ENCODE measurements at places on chromosomes 5 and 9. TPM values are rescaled to one million over a fixed set of nuclear protein-coding genes. Genes with fewer than 3 reads are reported as not detected.

DNA sequence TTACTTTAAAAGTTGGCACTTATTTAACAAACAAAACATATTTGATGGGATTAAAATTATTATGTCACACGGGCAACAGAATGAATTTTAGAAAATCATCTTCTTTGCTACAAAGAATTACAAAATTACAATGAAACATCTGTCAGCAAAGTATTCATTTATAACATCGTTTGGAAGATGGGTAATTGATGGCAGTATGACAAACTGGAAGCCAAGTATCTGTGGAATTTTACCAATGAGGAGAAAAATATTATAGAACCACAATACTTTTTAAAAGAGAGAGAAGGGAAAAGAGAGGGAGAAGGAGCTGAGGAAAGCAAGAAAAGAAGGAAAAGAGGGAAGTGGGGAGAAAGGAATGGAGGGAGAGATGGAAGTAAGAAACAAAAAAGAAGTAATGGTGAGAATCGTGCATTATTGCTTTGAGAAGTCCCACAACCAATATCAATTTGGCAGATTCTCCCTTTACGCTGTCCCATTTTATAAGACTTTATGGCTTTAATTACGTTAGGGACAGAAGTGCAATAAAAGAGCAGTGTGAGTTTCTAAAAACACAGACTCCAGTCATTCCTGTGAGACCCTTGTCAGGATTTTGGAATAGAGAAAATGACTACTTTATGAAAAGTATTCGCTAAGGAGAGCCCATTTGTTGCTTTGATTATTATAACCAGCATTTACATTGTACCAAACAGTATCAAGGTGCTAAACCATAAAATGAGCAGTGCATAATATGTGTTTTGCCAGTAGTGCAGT lies 76.7 kb downstream of the LURAP1L start:
- no peak for DNase-seq

- DNase-seq, result no peak
Measured at GRCh38 chr9:72836790-72837189, 116.1 kb downstream of the ALDH1A1 start.

GRCh38 chr9:11016081-11016480 lies 403.3 kb upstream of the PTPRD start:
- DNase-seq, result no peak

DNA sequence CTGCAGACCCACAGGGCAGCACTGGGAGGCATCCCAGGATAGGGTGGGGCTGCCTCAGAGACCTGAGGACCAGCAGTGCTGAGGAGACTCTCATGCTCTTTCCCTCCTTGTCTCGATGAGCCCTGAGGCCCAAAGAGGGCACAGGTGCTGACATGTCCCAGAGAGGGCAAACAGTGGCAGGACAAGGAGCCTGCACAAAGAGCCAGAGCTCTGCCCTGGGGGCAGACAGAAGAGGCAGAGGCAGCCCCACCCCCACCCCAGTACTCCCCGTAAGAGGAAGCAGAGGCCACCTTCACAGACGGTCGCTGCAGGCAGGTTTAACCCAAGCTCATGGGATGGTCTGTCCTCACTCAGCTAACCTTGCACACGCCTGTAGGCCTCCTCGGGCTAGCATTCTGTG lies 29.4 kb upstream of the TTLL11 start:
- no peak for DNase-seq

DNA sequence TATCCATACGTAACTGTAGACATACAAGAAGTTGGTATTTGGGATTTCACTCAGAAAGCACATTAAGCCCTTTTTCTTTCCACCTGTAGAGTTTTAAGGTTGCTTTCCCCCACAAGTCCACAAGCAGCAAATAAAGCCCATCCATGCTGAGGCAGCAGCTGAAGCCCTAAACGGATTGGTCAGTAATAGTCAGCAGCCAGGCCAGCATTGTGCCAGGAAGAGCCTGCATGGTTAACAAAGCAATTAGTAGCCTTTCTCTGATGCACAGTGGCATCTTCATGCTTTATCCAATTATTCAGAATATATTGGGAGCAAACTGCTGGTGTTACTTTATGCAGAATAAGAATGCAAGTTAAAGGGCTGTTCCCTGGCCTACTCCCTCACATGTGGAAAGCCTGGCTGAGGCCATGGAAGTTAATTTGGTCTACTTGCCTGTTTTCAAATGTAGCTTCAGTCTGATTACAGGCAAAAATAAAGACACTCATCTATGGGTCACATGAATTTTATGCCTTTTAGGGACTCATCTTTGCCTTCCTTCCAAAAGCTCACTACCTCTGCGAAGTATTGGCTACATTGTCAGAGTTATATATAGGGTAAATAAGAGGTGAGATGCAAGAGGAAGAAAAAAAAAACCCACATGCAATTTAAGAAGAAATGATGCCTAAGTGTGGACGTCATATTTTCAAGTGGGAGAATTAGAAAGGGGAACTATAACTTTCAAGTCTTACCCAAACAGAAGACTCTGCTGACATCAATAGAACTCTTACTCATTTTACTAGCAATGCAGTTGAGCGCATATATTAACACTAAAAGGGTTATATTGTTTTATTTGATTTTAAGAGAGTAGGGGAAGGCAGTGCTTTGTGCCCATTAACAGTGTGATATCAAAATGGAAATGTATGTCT lies 15.9 kb downstream of the EBF1 start:
- no peak for DNase-seq

GRCh38 chr9:10586407-10586806 lies 26.4 kb downstream of the PTPRD start:
- DNase-seq, result no peak

GRCh38 chr9:23683611-23684061 lies 142.4 kb downstream of the ELAVL2 start:
- DNase-seq, result no peak

DNA sequence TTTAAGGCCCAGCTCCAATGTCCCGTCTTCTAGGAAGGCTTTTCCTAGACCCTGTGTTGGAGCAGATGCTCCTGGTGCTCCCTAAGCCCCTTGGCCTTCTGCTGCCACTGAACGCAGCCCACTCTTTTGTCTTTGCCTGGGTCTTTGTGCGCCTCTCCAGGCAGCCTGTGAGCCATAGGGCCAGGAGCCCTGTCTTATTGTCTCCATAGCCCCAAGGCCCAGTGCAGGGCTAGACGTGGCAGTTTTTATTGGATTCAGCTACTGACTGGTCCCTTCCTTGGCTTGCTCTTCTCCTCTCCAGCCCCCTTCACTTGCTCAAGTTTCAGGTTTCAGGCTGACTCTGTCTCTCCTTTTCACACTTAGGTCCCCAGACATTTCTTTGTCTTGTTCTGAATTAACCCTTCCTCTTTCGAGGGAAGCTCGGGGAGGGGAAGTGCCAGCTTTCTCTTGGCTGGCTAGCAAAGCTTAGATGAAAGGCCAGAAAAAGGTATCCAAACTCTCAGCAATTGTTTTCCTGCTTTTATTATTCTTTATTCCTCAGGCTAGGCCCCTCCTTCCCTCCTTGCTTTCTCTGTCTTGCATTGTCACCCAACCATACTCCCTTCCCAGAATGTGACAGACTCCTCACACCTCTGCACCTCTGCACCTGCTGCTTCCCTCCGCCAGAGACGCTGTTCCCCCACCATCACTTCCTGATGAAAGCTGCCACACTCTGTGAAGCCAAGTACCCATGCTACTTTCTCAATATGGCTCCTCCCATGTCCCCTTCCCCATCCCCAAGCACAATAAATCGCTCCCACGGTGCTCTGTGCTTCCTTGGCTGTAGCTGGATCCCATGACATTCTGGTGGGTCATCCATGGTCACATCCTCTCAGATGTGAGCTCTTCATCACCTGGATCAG lies 101.6 kb upstream of the CPEB4 start:
- no peak for DNase-seq

DNA sequence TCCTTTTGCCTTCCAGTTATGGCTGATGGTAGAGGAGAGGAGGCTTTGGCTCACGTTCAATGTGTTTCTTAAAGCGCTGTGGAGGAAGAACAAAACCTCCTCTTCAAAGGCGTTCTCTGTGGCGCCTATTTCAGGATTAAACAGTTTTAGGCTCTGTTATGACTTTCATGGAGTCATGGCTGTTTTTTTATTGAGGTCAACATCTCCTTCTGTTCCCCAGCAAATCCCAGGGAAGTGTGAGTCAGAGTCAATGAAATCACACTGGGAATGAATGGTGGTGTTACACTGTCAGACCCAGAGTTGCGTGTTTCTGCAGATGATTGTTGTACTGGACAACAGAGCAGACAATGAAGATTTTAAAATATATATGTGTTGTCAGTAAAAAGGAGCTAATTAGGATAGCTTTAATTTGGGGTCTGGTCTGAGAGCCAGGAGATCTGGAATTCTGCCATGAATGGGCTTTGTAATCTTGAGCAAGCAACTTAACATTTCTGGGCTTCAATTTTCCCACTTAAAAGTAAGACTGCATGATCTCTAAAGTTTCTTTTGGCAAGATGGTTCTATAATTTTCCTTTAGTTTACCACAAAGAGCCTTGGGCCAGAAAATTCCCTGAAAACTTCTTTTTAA lies 240.7 kb downstream of the CSNK1G3 start:
- no peak for DNase-seq

- no peak for DNase-seq
Measured at GRCh38 chr5:19802686-19803085, 185.3 kb downstream of the CDH18 start.

Gene TRPM6
- not detected for total RNA-seq

Gene AOPEP
- total RNA-seq, result 5.5 TPM

Gene PHF24
- 0.09 TPM for total RNA-seq

Gene NR5A1
- not detected for total RNA-seq

Gene SELENOP
- not detected for total RNA-seq

Gene ALDOB
- total RNA-seq, result not detected

Measured in activated naive CD4-positive, alpha-beta T cell treated with anti-CD3 and anti-CD28 coated beads, Interleukin-2, amount 50 U/mL, for 72 hours (primary cell).